MG63 (cell line): ENCODE measurements at places on chromosomes 1 and 21. TPM values are rescaled to one million over a fixed set of nuclear protein-coding genes. Genes with fewer than 3 reads are reported as not detected.

- DNase-seq, result no peak
These were observed 114.7 kb downstream of the ACTL8 start for GRCh38 chr1:17869815-17870214.

GRCh38 chr1:43949678-43950077 is 2.9 kb downstream of the IPO13 start:
- DNase-seq, result no peak

DNA sequence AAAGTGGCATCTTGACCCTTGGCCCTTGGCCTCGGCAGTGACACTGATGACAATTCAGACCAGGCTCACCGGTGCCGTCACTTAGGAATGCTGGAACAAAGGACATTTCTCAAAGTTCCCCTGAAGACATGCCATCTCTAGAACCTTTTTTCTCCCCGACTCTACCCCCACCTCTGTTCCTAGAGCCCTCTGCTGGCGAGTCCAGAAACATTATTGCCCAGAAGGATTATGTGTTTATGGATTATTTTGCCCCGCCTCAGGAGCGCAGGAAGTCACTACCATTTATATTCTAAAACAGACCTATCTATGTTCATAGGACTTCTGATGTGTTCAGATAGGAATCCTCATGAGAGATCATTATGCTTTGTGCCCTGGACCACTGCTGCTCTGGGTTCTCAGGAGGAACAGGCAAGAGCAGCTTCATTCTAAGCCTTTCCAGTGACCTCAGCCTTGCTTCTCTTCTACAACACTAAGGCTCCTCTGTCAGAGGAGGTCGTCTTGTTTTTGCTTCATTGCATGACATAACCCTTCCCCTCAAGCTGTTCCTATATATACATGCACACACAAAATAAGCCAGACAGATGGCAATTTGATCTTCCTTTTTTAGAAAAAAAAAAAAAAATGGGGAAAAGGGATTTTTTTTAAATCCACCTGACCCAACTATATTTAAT is 12.4 kb upstream of the SHISA4 start:
- no peak for DNase-seq

ASAP3 gene
- 8.4 and 17.3 TPM in 2 replicates for total RNA-seq

TEDDM1 gene
- total RNA-seq, result not detected in 2 replicates
